ENCODE measurements at places on chromosomes 5 and 9.

- no peak for DNase-seq
Measured at GRCh38 chr9:137069508-137070091, 757 bp downstream of the SAPCD2 start.

DNA sequence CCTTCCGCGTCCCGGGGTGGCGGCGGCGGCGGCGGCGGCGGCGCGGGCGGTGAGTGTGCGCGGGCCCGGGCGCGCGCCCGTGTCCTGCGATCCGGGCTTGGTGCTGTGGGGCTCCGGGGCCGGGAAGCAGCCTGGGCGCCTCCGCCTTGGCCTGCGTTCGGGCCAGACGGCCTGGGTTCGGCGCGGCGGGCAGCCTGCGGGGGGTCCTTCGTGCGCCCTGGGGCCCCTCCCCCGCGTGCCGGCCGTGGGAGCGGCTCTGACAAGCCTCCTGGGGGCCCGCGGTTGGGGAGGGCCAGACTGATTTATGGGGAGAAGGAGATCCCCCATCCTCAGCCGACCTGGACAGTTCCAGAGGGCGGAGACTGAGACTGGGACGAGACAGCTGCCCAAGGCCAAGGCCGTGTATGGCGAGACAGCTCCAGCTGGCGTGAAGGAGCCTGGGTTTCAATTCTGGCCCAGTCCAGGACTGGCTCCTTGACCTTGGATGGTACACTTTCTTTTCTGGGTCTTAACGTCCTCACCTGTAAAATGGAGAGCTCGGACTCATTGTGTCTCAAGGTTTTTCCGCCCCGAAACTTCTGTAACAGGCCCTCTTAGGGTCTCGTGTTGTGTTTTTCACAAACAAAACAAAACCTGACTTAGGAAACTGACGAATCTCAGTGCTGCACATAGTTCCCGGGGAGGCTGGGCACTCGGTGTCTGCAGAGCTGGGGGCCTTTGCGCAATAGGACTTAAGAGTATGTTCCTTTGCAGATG is 603 bp downstream of the TMEM268 start:
- DNase-seq: no peak

- DNase-seq: no peak
Measured at GRCh38 chr5:155871623-155872022, 455.3 kb upstream of the SGCD start.

- no peak for DNase-seq
Measured at GRCh38 chr5:178688551-178688950, 41.9 kb downstream of the ZNF354A start.

- no peak for DNase-seq
Measured at GRCh38 chr9:126701813-126702140, 88.0 kb downstream of the LMX1B start.

DNA sequence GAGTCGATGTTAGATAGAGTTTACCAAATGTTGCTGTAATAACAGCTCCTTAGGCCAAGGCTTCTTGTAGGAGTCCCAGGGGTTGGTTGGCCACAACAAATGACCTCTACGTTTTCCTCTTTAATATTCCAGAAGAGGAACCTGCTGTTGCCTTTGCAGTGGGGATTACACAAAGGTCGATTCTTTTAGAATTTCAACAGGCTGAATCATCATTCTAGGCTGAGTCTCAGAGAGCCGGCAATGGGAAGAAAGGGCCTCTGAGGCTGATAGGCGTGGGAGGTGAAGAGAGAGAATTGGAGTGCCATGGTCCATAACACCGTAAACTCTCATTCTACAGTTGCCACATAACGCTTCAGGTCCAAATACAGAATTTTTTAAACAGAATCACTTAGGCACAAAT is 405.9 kb upstream of the DAP start:
- no peak for DNase-seq

- DNase-seq: no peak
Measured at GRCh38 chr5:54895816-54896341, 89.5 kb downstream of the ESM1 start.

DNA sequence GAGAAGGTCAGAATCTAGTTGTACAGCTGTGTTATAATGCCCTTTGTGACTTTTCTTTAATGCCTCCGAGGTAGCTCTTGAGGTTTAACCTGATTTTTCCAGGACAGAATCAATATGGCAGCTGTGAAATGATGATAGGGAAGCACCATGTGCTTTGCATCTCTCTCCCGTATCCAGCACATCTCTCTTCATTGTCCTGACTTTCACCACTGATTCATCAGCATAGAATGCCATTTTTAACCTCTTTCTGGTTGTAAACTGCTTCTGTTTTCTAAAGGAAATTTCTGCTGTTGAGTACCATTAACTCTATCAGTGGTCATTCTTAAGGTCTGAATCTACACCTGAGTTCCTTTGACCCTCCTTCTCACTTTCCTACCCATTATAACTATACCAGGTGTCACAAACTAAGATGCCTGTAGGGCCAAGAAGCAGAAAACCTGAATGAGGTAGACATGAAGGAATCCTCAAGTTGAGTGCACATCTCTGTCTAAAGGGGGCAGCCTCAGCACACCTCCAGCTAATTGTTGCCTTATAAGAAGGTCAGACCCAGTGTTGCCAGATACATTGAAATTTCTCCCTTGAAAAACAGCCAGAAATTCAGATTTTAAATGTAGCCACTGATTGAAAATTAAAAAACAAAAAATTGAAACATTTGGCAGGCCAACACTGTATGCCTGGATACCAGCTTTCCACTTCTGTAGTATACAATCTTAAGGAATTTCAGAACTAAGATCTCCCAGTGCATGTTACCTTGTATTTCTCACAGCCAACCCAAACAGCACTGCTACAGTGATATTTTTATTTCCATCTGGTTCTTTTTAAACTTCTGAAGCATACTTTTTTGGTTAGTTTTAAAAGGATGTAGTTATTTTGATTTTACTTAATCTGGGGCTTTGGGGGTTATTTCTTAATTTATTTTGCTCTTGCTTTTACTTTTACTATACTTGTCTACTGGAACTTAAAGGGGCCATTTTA is 35.8 kb upstream of the TLX3 start:
- DNase-seq: no peak

DNA sequence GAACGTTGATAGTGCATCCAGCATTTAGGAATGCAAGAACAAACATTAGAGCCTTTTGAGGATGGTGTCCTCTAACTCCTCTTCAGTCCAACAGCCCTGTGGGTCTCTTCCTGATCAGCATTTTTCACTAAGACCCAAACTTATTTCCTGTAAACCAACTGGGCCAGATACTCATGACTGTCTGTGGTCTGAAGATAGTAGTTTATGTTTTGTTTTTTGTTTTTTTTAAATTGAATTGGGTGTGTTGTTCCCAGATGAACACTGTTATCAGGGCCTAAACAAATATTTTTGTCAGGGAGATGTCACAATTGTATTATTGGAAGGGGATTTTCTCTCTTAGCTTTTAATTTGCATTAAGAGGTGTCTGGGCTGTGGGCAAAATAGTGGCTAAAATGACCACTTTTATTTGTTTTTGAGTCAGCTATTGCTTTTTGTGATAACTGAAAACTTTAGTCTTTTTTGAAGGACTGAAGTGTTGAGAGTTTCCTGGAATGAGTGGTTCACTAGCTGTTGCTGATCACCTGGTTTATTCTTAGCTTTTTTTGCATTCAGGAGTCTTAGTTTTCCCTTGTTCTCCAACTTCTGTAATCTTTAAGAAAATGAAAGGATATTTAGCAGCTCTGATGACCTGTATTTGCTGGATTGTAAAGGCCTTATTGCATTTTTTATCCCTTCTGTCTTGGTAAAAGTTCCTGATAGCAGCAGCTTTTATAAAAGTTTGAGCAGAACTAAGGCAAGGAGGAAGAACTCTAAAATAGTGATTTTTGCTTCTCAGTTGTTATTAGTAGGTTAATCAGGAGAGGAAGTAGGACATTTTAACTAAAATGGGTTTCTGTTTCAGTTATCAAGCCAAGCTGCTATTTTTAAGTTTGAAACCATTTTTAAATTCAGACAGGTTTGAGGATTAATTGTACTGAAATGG is 5.5 kb downstream of the MAN2A1 start:
- DNase-seq: no peak

DNA sequence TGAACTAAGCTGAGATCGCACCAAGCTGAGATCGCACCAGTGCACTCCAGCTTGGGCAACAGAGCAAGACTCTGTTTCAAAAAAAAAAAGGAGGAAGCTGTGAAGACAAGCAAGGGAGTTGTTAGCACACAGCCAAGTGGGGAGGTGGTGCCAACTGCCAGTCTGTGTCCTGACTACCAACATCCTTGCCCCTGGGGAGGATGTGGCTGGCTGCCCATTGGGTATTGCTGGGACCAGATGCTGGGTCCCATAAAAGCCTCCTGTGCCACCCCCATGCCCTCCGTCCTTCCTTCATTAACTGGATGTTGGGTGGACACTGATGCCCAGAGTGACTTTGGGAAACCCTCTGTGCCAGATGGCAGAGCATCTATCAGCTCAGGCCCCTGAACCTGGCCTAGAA is 157.1 kb upstream of the COL5A1 start:
- DNase-seq: no peak

DNA sequence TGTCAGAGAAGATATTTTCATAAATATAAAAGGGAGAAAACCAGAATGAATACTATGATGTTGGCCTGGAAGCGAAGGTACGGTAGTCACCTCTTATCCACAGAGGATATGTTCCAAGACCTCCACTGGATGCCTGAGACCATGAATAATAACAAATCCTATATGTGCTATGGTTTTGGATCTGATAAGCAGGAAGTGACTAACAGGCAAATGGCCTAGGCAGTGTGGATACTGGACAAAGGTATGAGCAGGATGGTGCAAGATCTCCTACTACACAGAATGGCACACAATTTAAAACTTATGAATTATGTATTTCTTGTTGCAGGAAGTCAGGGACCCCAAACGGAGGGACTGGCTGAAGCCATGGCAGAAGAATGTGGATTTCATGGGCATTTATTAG is 48.2 kb downstream of the ADAMTS12 start:
- DNase-seq: no peak

DNA sequence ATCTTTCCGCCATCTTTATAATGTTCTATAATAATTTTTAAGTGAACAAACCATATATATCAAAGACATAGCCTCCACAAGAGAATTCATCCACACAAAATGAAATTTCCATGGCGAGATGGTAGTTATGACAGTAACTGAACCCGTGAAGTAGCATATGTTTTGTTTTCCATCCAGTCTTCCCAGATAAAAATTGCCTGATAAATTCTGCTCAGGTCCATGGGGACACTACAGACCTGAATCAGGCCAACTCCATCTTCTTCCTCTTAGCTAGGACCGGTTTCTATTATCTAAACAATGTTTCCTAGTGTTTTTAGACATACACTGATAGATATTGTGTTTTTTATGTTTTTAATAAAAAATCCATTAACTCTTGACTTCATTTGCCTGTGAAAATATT is 235.7 kb downstream of the PLK2 start:
- DNase-seq: no peak

DNA sequence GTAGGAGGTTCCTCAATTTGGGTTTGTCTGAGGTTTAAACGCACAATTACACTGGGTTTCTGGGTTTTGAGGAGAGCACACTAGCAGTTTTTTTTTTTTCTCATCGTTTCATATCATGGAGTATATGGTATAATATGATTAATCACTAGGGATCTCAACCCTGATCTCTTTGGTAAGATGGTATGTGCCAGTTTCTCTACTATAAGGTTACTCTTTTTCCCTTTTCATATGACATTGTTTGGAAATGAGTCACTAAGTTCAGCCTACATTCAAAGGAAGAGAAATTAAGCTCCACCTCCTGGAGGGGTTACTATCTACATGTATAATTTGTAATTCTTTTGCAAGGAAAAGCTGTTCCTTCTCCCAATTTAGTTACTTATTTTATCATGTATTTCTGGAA is 35.2 kb downstream of the MTRR start:
- no peak for DNase-seq

DNA sequence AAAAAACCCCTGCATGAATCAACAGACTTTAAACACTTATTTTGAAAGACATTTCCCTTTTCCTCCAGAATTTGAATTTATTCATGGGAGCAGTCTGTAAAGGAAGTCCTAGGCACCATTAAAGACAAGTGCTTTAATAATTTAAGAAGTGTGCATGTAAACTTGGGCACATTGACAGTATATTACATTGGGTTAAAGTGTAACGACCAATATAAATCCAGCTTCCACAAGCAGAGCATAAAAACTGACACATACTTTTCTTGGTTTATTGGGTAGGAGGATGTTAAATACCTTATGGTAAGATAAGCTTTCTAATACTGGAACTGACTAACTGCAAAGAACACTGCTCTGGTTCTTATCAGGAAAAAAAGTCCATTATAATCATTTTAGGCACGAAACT is 1.2 kb upstream of the ENTREP1 start:
- DNase-seq: no peak

DNA sequence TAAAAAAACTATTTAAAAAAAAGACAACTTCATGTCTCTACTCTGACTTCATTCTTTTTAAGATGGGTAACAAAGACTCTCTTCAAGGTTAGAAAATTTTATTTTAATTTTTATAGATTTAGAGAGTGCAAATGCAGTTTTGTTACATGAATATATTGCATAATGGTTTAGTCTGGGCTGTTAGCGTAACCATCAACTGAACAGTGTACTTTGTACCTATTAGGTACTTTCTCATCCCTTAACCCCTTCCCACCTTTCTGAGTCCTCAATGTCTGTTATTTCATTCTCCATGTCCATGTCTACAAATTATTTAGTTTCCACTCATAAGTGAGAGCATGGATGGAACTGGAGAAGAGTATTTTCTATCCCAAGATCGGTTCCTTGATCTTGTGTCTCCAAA is 16.8 kb downstream of the TLR4 start:
- DNase-seq: no peak

GRCh38 chr5:96008487-96008886 is 46.8 kb upstream of the ELL2 start:
- DNase-seq: no peak

GRCh38 chr5:118902656-118903438 is 85.5 kb downstream of the DTWD2 start:
- no peak for DNase-seq

DNA sequence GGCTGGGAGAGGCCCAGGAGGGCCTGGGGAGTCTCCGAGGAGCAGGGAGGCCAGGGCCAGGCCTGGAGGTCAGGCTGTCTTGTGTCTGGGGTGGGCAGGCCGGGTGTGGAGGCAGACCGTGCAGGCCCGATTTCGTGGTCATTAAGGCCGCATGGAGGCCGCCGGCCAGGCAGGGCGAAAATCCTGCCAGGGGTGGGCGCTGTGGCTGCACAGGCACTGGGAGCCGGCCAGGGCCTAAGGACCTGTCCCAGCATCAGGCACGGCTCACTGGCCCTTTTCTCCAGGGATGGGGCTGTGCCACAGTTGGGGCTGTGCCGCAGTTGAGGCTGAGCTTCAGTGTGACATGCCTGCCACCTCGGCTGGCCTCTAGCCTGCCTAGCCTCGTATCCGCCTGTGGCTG is 35.9 kb downstream of the ASS1 start:
- no peak for DNase-seq

GRCh38 chr9:15531380-15531779 is 20.6 kb upstream of the PSIP1 start:
- no peak for DNase-seq

DNA sequence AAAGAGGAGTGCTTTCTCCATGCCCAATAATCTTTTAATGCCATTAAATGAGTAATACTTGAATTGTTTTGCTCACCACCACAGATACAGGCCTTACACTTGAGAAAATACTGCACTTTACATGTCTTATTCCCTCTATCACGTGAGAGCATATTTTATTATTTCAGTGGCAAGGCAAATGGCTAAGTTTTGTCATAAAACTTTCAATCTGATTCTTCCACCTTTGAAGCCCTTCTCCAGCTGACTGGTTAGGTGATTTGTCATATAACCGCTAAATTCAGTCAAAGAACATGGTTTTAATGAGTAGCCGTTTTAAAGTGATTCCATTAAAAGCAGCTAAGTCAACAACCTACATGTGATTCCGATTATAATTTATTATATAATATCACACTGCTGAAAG is 43.8 kb downstream of the FAT2 start:
- no peak for DNase-seq

Data from NCI-H2081 treated with DMSO at 0.1 percent for 48 hours (cell line).